ENCODE measurements at places on chromosomes 5 and 9.

DNA sequence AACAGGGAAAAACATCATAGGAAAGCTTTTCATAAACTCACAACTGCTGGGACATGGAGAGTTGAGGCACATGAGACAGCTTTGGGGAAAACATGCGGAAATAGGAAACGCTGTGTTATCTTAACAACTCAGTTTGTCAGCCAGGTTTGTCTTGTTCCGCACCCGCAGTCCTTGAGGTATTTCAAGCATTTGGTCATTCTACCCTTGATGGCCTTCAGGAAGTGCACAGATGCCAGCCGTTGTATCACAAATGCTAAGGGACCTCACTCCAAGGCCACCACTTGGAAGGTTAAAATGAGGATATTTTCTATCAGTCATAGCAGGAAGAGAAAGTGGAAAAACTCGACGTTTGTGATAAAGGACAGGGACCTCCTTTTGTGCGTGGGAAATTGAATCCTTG lies 83.8 kb downstream of the TRIO start:
- no peak for DNase-seq

- DNase-seq: no peak
These were observed 151.7 kb downstream of the PIK3R1 start for GRCh38 chr5:68367287-68367686.

DNA sequence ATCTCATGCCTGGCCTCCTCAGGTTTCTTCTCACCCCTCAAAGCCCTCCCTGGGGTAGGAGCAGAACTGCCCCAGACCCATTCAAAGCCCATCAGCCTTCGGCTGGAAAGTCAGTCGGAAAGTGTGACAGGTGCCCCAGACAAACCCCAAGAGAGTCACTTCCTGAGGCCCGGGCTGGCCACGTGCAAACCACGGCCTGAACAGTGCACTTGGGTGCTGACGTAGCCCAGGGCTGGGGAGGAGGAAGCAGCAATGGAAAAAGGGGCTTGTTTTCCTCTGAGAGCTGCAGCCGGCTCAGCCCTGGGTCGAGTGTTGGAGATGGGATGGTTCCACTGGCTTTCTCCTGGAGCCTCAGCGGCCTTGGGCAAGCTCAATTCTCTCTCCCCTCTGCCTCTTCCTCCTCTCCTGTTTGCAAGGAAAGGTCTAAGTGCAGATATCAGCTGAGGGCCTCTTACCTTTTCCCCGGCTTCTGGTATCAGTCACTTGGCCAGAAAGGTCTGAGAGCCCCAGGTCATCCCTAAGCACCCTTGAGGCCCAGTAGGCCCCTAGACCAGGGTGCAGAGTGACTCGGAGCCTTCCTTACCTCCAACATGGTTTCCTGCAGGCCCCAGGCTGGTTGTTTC lies 5.9 kb upstream of the EGR1 start:
- DNase-seq: peak; percentile 91

DNA sequence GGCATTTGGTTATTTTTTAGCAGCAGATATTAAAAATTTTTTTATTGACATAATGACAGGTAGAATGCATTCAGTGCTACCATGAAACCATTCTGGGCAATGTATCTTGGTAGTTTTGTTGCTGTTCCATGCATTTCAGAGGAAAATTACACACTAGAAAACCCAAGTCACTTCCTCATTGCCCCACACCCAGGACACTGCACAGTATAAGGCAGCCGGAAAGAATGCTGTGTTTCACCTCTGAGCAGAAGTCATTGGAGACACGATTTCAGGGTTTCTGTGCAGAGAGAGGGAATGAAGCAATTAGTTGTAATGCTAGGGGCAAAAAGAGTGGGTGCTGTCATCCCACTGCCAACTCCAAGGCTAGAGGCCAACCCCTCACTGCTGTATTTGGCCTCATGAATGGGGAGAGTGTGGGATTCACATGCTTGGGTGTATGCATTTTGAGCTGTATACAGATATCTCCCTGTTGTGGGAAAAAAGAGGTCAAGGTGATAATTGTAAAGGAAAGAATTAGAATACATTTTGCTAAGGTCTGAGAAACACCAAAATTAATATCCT lies 290.5 kb downstream of the BNC2 start:
- DNase-seq: no peak

GRCh38 chr5:139600336-139600949 lies 39.3 kb downstream of the UBE2D2 start:
- no peak for DNase-seq

DNA sequence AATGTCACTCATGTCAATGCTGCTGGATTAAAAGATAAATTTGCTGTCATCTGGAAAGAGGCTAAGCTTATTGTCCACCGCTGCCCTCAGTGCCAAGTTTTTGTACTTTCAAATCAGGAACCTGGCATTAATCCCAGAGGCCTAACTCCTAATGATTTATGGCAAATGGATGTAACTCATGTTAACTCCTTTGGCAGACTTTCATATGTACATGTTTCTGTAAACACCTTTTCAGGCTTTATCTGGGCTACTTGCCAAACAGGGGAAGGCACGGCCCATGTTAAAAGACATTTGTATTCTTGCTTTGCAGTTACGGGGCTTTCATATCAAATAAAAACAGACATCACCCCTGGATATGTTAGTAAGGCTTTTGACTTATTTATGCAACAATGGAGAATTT lies 608.0 kb upstream of the ACO1 start:
- no peak for DNase-seq
